Neuronal stem cell (in vitro differentiated cells): ENCODE measurements at places on chromosomes 3 and 15.

DNA sequence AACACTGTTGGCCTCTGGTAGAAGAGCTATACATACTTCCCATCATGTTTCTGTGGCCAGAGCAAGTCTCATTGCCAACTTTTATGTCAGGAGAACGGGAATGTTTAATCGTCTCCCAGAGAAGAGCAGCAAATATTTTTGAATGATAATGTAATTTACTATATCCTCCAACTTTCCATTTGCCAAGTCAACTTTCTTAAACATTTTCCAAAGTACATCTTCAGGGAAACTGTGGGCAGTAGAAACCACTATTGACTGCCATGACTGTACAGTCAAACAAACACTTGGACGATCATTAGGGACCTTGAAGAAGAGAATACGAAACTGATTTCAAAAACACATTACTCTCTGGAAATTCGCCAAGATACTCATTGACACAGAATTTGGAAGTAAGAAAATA lies 201.5 kb downstream of the GABRB3 start:
- DNase-seq: no peak

DNA sequence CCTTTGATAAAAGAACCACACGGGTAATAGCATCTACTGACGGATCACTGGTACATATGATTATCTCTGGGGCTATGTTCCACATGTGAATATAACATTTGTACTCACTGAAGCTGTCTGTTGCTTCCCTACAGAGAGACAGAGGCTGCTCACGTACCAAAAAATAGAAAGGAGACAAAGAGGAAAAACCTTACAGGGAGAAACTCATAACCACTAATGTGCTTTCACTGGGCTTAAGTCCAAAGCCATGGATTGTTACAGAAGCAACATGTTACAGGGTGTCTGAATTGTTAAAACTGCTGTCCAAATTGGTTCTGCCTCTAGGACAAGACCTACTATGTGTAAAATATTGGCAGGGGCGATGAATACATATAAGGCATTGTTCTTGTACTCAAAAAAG lies 311.9 kb downstream of the FOXP1 start:
- DNase-seq: no peak

GRCh38 chr3:114364806-114365654 lies 71.2 kb downstream of the TIGIT start:
- no peak for DNase-seq

GRCh38 chr3:102979682-102980354 lies 545.0 kb downstream of the ZPLD1 start:
- no peak for DNase-seq

DNA sequence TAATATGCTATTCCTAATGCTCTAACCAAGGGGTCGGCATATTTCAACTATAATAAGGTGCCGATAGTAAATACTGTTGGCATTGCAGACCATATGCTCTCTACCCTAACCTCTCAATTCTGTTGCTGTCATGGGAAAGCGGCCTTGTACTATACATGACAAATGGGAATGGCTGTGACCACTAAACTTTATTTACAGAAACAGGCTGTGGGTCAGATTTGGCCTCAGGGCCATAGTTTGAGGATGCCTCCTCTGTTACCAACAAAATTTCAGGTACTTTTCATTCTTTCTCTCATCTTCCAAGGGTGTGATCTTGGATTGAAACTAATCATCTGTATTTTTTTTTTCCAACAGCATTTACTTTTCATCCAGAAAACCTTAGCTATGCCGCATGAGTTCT lies 242.0 kb downstream of the MAGI1 start:
- DNase-seq: no peak

DNA sequence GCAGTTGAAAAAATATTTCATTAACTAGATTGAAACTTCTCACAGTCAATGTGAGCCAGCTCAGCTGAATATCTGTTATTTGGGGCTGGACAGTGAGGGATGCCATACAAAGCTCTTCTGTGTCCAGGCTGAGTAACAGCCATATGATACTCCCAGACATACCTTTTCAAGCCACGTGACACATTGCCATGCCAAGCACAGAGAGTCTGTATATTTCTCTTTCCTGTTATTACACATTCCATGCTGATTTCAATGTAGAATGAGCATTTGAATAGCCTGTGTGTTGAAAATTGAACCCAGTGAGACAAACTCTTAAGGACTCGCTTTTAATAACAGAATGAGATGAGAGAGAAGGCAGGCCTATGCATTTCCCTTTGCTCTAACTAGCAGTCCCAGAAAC lies 334.7 kb upstream of the RASGRP1 start:
- no peak for DNase-seq

DNA sequence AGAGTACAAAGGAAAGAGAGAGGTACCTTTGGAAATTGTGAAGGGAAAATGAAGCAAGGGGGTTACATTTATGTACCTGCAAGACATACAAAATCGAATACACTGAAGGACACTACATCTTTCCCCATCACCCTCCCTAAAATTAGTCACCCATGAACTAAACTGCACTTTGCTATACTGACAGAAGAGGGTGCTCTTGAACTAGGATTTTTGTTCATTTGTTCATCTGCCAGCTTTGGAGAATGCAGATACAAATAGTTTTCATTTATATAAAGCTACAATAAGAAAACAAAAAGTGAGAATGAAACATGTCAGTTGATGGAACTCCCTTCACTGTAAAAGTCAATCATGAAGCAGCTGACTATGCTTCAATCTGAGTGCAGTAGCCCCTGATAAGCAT lies 55.7 kb downstream of the PCCB start:
- DNase-seq: no peak

GRCh38 chr3:8385848-8386620 lies 115.6 kb upstream of the LMCD1 start:
- DNase-seq: no peak

DNA sequence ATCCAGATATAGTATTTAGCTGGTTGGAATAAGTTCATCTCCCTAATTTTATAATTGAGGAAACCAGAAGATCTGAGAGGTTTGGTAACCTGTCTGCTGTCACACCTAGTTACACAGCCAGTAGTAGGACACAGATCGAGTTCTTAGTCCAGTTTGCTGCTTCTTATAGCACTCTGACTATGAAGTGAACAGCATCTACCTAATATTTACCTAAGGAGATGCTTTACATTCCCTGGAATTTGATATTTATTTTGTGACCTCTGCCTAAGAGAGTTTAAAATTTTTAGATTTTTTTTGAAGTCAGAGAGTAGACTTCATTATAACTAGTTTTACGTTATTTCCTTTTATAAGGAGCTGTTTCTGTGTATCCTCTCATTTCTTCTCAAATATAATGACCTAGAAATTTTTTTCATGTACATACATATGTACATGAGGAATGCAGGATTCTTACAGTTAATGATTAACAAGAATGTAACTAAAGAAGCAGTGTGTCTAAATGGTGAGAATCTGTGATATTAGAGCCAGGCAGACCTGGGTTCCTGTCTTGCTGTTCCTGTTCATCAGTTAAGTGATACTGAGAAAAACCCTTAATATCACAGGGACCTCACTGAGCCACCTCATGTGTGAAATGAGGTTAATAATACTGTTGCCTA lies 4.3 kb downstream of the ARHGEF26 start:
- no peak for DNase-seq

DNA sequence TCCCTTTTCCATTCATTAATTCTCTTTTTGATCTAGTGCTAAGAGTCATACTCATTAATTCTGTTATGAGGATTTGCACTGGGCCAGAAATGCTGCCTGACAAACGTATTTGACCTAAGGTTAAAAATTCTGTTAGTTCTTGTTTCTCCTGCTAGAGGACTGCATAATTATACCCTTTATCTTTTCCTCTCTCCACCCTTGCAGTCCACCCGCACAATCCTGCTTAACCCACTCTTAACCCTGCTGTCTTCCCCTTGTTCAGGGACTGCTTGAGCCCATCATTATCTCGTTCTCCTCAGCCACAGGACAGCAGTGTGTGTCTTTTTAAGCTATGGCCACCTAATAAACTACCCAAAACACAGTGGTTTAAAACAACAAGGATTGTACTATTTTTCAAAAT lies 31.1 kb upstream of the DYNC1LI1 start:
- no peak for DNase-seq

DNA sequence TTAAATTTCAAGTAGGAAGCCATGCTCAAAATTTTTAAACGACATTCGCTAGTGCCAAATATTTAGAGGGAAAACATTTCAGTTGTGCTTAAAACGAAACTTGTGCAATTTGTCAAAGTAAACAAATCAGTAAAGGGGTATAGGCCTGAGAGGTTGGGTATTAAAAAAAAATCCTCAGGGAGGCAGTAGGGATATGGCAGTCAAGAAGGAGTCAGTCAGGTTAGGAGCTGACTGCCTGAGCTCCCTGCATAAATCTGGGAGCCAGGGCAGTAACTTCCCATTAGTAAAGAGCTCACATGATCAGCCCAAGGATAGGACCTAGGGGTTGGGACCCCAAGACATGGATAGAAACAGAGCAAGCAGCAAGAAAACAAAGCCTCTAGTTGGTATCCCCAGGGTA lies 120.7 kb upstream of the STAC start:
- DNase-seq: no peak

DNA sequence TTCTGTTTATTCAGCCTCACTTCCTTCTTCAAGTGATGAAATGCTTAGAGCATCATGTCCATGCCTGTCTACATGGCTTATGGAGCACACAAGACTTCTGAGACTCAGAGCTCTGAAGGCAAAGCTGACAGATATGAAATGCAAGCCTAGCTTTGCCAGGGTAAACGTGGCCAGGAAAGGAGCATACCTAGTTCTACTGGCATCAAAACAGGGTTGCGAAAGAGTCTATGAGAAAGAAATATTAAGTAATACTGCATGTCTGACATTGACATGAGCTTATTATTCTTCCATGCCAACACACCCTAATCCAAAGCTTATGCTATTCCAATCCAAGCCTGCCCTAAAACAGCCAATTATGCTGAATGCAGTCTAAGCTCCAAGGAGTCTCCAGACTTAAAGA lies 391.5 kb downstream of the ERC2 start:
- DNase-seq: no peak

- no peak for DNase-seq
Observed at GRCh38 chr3:122324871-122325323, at the start of gene CSTA. Gene CSTA (plus strand): TSS chr3:122325248. CDS start chr3:122325293, 45 bp downstream.

DNA sequence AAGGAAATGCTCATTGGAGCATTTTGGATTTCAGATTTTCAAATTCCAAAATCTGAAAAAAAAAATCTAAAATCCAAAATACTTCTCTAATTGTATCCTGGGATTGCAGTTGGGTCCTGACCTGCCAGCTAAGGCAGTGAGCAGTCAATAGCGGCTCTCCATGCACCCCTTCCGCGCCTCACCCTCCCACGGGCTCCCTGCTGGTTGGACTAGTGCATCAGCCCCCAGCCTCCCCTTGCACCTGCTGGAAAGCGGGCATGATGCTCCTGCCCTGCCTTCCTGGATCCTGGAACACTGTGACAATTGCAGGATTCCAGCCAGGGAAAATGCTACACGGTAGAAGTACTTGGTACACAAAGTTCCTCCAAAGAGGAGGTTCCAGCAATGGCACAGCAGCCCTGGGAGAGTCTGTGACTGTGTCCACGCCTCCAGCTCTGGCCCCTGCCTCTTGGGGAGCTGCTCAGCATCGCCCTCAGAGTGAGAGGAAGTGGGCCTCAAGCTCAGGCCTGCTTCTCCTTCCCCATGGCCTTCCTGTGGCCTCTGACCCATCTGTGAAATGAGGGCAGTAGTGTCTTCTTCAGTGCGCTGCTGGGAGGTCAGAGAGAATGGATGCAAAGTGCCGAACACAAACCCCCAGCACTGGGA lies 39.5 kb upstream of the CHRNB4 start:
- DNase-seq: no peak

- DNase-seq: no peak
Observed at GRCh38 chr15:72116731-72117485, 1.0 kb downstream of the MYO9A start.

DNA sequence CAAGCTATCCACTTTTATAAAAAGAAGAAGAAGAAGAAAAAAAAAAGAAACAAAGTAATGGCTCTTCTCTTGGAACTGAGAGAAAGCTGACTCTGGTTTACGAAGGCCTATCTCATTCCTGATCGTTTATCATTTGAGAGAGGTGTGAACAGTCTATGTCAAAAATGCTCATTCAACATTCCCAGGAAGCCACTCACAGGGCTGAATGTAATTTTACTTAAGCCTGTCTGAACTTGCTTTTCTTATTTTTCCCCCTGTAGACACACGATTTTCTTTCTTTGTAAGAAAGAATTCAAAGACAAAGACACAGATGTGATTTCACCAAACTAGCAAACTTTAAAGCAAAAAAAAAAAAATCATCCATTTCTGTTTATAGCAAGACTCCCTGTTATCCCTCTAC lies 805.8 kb downstream of the FHIT start:
- DNase-seq: no peak

- DNase-seq: no peak
Observed at GRCh38 chr3:141388823-141389621, 20.7 kb downstream of the ZBTB38 start.

GRCh38 chr3:117263270-117263669 lies 553.7 kb downstream of the TUSC7 start:
- no peak for DNase-seq

- no peak for DNase-seq
Observed at GRCh38 chr15:100901702-100902435, 17.3 kb upstream of the LRRK1 start.

DNA sequence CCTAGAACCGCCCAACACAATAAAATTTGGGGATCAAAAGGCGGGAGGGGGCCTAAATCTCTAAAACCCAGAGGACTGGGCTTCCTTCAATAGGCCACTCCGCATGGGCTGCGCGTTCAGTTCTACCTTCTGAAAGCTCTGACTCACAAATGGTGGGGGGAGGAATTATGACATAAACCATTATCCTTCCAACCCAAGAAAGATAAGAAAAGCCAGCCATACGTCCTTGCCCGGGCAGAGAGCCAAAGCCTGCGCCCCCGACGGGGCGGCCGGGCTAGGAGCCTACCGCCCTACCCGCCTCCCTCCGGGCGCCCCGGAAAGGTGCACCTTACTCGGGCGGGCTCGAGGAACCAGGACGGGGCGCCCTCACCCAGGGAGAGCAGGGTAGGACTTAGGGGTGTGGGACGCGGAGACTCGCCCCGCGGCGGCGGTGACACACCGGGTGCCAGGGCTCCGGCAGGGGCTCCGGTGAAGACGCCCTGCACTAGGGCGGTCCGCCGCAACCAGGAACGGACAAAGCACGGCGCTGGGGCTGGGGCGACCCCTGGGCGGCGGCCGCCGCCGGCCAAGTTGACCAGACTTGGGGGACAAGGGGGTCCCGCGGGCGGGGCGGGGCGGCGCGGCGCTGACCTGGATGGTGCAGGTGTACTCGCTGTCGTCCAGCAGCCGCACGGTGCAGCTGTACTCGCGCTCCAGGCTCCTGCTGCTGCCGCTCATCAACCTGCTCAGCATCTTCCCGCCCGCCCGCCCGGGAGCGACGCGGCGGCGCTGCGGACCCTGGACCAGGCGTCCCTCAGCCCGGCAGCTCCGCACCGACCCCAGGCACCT lies 534 bp downstream of the FRMD5 start:
- peak; percentile 49 for DNase-seq

DNA sequence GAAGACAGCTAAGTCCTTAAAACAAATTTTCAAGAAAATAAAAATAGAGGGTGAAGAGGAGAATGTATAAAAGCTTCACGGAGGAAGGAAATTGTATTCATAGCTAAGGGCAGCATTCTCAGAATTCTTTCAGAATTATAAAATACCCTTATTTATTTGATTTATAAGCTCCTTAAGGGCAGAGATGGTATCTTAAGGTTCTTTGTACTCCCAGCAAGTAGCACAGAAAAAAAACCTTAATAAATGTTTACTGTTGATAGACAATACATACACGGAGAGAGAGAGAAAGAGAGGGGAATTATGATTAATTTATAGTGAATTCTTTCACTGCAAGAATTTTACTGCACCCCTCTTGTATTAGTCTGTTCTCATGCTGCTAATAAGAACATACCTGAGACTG lies 375.6 kb upstream of the CCDC54 start:
- no peak for DNase-seq

GRCh38 chr3:114584734-114585371 lies 291.0 kb downstream of the TIGIT start:
- no peak for DNase-seq

- no peak for DNase-seq
Observed at GRCh38 chr15:71106802-71107500, 8.3 kb upstream of the THSD4 start.
